ENCODE measurements at places on chromosomes 2 and 18.
A peak's percentile ranks its signal among the peaks of the same experiment; 100 is the strongest.

DNA sequence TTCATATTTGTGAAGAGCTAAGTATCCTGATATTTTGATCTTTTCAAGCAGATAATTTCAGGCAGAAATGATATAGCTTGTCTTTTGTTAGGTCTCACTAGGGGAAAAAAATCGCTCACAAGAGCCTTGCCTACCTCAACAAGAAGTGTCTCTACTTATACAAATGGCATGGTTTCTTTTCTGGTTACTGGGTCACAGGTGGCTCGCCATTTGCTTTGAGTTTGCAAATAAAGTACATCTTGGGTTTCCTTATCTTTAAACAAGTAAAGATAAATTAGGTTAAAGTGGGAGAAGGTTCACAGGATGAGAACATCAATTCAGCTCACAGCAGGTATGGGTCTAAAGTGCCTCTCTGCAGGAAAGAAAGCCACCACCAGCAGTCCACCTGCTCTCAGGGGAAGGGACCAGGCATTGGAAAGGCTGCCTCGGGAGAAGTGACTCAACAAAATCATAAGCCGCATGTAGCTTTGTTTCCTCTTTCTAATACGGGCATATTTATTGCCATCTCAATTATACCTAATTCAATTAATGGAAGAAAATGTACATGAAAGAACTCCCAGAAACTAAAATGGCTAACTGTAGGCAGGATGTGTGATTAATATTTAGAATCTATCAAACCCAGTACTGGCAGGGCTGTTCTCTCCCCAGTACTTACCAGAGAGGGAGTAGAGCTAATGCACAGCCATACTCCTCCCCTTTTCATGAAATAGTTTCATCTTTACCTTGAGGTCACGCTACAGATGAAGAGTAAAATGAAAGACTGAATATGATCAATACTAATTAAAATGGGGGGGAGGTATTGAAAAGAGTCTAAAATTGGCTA lies 28.3 kb downstream of the CDC42EP3 start:
- no peak for DNase-seq

DNA sequence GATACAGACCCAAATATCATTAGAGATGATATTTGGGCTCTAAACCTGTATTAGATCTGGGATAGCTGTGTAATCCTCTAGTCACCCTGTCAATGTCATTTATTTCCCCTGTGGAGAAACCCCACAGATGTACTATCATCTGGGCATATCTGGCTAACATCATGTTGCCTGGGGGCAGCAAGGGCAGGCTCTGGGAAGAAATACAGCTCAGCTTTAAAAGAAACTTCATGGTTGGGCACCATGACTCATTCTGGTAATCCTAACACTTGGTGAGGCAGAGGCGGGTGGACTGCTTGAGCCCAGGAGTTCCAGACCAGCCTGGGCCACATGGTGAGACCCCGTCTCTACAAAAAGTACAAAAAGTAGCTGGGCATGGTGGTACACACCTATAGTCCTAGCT lies 282.5 kb downstream of the SLC8A1 start:
- no peak for DNase-seq

DNA sequence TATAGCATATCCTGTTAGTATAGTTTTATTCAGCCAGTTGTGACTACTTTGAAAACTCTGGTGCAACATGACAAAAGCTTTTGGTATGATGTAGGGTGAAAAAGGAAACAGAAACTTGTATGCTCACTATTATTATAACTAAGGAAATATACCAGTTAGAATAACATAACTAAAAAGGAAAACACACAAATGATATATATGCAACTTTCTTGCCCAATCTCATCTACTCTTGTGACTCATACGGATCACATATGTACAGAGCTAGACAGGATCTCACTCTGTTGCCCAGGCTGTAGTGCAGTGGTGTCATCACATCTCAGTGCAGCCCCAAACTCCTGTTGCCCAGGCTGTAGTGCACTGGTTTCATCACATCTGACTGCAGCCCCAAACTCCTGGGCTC lies 12.4 kb upstream of the TLK1 start:
- no peak for DNase-seq

DNA sequence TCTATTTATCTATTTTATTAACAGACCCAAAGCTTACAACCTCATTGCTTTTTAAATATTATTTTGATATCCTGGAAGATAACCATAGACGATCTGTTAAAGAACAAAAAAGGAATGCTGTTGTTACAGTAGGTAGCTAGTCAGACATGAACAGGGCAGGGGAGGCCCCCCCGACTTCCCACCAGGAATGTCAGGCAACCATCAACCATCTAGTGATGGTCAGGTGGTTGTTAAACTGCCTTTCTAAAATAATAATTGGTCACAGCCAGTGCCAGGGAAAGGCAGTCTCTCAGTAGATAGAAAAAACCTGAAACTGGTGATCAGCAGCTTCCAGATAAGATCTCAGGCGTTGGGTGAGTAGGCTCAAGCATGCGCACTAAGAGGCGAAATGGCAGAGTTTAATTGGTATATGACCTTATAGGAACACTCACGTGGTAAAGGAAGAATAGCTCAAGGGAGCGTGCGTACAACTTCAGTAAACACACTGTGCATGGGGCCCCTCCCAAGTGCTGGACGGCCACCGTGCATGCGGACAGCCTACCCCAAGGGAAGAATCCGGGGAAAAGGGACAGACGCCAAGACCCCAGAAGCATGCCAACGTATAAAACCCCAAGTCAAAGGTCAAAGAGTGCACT lies 32.5 kb upstream of the CCL20 start:
- no peak for DNase-seq

GRCh38 chr2:64223055-64223454 lies 78.8 kb upstream of the PELI1 start:
- no peak for DNase-seq

DNA sequence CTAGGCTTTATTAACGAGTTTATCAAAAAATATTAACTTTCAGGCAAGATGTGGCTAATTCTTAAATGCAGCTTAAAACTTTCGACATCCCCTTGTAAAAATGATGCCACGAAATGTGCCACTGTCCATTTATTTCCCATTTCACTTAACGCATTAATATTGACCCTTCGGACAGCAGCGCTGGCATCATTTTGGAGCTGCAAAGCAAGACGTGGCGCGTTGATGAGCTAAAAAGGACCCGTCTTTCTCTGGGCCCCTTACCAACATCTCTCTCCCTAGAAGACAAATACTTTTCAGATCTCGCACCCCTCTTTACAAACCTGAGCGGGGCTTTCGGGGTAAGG lies 367.9 kb downstream of the MTX2 start:
- DNase-seq, result no peak

DNA sequence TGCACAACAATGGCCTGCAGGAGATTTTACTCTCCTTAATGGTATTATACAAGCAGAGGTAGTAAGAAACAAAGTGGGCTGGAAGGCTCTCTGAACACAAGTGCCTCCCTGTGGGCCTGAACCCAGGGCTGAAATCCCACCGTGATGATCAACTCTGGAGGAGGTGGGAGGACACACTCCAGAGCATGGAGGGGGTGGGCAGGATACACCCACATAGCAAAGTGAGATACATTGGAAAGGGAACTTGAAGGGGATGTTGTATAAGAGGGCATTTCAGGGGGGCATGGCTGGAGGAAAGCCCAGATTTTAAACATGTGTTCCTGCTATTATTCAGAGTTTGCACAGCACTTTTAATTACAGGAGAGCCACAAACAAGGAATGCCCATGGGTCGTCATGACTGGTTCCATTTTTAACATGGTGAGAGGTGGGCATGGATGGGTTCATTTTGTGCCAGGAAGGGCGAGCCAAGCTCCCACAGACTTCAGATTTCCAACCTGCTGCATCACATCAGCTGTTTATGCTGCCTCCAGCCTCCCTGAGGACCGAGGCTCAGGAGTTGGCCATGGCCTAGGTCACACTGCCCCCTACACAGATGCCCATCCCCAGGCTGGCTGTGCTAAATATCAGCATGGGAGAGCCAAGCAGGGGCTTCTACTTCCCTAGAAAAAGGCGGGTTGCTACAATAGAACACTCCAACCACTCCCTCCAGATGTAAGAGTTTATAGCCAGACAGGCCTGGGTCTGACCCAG lies 416.2 kb upstream of the ID2 start:
- DNase-seq, result no peak

DNA sequence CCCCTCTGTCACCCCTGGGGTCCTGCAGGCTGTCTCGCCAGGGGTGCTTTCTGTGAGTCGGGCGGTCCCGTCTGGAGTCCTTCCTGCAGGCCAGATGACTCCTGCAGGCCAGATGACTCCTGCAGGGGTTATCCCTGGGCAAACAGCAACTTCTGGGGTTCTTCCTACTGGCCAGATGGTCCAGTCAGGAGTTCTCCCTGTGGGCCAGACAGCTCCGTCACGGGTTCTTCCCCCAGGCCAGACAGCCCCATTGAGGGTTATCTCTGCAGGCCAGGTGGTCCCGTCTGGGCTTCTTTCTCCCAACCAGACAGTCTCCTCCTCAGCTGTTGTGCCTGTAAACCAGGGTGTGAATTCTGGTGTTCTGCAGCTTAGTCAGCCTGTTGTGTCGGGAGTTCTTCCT lies 27.6 kb downstream of the ADNP2 start:
- no peak for DNase-seq

GRCh38 chr2:41806286-41806685 lies 241.5 kb upstream of the PKDCC start:
- no peak for DNase-seq

- DNase-seq, result no peak
Measured at GRCh38 chr2:222734703-222735014, 63.2 kb downstream of the MOGAT1 start.

- DNase-seq, result peak; percentile 77
Measured at GRCh38 chr2:46098621-46099062, 198.6 kb upstream of the EPAS1 start.

- DNase-seq, result no peak
Measured at GRCh38 chr18:9596843-9597526, 17.4 kb downstream of the PPP4R1 start.

- DNase-seq, result no peak
Measured at GRCh38 chr2:3253913-3254441, 123.6 kb downstream of the EIPR1 start.

- no peak for DNase-seq
Measured at GRCh38 chr18:47830772-47831171, 99.7 kb downstream of the SMAD2 start.

GRCh38 chr2:172106108-172106961 lies 3.6 kb upstream of the DLX2 start:
- DNase-seq, result no peak

DNA sequence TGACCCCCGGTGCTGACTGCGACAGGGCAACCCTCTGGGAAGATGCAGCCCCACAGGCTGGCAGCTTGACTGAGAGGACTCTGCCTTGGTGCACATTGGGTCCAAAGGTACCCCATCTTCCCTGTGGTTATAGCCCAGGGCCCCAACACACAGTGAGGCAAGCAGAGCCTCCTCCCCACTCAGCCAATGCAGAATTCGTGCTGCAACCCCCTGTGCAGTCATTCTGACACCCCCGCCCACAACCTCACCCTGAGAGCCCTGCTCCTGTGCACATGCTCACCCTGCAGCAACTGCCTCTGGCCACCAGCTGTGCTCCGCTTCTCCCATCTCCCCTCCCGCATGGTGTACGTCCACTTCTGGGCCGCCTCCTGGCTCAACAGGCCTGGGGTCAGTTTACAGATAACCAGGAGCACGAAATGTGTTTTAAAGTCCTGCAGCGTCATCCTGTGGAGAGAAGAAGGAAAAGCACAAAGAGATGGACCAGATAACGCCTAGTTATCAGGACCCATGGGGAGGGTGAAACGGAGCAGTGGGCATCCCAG lies 24.4 kb downstream of the CAPN14 start:
- no peak for DNase-seq

DNA sequence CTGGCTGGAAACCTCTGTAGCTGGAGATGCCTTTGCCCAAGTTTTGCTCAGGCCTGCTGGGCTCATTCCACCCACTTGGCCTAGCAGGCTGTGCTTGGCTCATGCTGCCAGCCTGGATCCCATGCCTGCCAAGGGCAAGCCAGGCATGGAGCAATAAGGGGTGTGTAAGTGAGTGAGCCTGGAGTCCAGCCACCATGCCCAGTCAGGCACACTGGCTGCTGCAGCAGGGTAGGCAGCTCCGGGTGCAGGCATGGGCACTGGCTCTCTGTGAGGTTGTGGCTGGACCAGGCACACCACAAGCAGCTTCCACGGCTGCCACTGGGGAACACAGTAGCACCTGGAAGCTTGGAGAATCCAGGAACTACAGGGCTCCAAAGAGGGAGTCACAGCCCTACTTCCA lies 147.7 kb upstream of the HS6ST1 start:
- DNase-seq, result no peak

DNA sequence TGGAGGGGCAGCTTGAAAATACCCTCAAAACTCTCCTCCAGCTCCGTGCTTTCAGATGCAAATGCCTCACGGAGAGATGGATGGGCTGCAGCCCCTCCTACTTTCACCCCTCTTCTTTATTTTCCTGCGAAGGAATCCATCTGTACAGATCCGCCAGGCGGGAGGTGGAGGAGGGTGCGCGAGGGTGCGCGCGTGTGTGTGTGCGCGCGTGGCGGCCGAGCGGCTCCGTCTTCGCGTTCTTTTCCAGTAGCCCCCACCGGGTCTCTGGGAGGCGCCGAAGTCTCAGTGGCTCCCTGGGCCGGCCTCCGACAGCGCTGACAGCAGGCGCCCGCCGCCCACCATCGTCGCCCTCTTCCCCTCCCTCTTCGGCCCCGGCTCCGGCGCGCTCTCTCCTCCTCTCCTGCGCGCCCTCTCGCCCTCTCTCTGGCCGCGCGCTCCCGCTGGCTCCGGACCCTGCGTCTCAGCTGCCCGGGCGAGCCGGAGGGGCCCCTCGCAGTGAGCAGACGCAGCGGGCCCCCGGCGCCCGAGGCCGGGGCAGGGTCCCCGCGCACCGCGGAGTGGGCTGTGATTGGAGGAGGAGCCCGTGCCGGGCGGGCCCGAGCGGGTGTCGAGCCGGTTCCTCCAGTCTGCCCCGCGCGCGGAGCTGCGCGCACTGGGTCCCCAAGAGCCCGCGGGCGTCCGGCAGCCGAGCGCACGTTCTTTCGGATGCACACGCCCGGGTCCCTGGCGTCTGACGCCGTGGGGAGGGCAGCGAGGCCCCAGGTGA lies at the start of gene CDH7:
TSS of gene CDH7 (plus strand) at position 624 of the 766 bp plus-strand sequence. CDS start 11,831 bp downstream, outside the sequence.
- DNase-seq, result no peak

DNA sequence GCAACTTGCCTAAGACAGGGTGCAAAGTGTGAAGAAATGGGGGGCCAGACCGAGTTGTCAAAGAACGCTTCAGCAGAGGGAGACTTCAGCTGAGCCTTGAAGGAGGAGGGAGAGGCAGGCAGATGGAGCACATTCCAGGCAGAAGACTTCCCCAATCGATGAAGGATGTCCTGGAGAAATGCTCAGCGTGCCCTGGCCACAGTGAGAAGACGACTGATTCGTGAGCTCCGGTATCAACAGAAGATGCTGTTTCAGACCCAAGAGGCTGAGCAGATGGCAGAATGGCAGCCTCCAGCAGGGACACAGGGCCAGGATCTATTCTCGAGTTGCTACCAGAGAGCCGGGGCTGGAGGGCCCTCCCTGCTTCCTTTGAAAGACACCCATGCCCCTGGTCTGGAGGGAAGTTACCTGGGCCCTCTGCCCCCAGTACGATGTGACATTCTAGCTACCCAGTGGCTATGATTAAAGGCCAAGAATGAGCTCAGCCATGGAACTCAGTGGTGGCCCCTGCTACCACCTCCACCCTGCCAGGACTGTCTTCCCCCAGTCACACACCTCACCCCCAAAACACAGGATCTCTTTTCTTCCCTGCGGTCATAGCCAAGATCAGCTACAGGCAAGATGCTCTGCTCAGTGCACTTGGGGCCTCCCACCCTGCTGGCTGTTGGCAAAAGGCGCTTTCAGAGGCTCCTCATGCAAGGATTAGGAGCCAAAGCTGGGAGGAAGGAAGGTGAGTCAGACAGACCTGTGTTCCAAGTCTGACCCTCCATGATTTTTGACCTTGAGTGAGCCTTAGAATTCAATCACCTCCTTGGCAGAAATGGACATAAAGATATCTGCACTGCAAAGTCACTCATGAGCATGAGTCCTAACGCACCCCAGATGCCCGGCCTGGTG lies 84.3 kb downstream of the TFCP2L1 start:
- no peak for DNase-seq

Measured in GM04503 (cell line).